ENCODE measurements at places on chromosomes 5 and 9. TPM values are rescaled to one million over a fixed set of nuclear protein-coding genes. Genes with fewer than 3 reads are reported as not detected.

Gene GARIN3
- not detected for polyA plus RNA-seq

Gene IL13
- 0.18 TPM for polyA plus RNA-seq

Gene SHISAL2B
- polyA plus RNA-seq = 2.6 TPM

Gene IL17B
- polyA plus RNA-seq = 1.6 TPM

Gene SIGMAR1
- 82.3 TPM for polyA plus RNA-seq

Gene THBS4
- polyA plus RNA-seq = 25.9 TPM

Gene CATSPER3
- polyA plus RNA-seq = 0.75 TPM

GRCh38 chr5:83092619-83093018 lies 15.3 kb downstream of the XRCC4 start:
- no peak for DNase-seq

- DNase-seq = no peak
Observed at GRCh38 chr5:3911773-3912172, 316.1 kb downstream of the IRX1 start.

DNA sequence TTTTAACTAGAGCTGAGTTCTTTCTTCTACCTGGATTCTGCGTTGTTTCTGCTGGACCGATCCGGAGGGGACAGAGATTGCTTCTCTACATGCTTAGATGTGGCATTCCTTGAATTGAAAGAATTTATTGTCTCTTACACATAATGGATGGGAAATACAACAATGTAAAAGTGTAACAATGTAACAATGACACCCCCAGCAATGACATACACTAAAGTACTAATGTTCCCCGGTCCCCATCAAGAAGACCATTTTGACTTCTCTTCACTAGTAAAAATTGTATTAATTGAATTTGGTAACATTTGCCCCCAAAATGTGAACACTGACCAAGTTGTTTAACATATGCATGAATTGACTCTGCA lies 760.2 kb downstream of the TAF11L14 start:
- no peak for DNase-seq

DNA sequence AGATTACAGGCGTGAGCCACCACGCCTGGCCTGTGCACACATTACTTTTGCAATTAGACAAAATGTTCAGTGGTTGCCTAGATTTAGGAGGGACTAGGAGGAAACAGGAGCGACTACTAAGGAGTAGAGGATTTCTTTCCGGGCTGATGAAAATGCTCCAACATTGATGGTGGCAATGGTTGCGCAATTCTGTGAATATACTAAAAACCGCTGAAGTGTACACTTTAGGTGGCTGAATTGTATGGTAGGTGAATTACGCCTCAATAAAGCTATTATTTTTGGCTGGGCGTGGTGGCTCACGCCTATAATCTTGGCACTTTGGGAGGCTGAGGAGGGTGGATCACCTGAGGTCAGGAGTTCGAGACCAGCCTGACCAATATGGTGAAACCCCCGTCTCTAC lies 46.8 kb upstream of the STXBP1 start:
- no peak for DNase-seq

GRCh38 chr5:176776916-176777315 lies 33.4 kb upstream of the UNC5A start:
- DNase-seq = no peak

GRCh38 chr5:43601454-43602260 lies 1.3 kb upstream of the NNT start:
- no peak for DNase-seq

All from spinal cord (tissue), 10 donors.